Suppressor macrophage treated with lipopolysaccharide for 1 hour (primary cell): ENCODE measurements at places on chromosomes 4 and X.

GRCh38 chr4:117844594-117844993, 189.7 kb upstream of the NDST3 start:
- DNase-seq = no peak

- DNase-seq = no peak
These were observed 42.0 kb downstream of the PSAPL1 start for GRCh38 chr4:7392438-7393421.

DNA sequence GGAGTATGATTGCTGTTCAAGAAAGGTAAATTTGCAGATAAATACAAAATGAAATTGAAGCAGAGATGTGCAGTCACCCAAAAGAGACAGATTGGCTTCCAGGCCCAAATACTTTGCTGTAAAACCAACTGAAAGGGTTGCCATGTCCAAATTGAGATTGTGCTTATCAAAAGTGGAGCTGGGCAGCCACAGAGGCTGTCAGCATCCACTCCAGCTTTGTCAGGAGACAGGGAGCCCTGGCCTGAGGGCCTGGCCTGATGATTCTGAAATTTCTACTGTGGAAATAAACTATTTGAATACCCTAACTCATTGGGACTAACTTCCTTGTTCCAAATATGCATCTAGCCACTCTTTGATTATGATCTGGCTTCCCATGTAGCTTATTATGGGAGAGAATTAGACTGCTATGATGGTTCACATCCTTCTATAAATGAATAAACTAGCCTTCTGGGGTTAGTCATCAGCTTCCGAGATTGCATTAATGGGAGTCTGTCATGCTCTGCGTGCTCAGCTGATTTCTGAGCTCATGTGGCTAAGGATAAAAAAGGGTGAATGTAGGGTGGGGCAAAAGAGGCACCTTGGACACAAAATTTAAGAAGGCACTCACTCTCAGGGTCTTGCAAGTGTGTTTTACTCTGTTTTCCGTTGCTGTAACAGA, 48.2 kb downstream of the SLC34A2 start:
- no peak for DNase-seq

DNA sequence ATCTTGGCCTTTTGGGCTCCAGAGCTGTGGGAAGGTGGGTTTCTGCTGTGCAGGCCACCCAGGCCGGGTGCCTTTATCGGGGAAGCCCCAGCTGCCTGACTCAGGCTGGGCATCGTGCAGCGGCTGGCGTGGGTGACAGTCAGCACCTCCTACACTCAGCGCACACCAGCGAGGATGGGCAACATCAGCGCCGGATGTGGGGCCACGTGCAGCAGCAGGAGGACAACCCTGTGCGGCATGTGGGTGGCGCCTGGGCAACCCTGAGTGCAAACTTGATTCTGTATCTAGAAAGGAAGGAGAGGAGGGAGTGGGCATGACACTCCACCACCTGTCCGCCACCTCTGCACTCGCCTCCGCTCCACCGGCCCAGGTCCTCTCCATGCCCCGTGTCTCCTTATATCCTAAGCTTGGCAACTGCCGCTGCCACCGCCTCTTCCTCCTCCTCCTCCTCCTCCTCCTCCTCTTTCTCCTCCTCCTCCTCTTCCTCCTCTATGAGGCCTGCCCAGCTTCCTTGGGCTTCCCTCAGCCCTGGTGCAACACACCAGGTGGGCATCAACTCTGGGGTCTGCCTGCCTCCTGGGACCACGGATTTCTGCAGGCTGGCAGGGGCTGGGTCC, 107.4 kb upstream of the AFAP1 start:
- no peak for DNase-seq

DNA sequence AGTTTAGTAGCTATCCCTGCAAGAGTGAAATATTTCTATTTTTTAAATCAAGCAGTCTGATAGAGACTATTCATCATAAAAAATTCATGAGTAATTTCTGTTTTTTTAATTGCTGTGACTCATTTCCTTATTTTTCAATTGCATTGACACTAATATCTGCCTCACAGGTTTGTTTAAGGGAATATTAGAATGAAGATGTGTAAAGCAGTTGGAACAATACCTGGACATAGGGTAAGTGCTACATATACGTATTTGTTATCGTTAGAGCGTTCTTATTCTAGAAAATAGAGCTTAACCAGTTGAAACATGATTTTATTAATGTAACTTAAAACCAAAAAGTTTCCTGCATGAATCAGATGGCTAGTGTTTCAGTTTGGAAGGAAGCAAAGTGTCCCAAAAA, 2211.3 kb downstream of the PCDH7 start:
- DNase-seq = no peak

DNA sequence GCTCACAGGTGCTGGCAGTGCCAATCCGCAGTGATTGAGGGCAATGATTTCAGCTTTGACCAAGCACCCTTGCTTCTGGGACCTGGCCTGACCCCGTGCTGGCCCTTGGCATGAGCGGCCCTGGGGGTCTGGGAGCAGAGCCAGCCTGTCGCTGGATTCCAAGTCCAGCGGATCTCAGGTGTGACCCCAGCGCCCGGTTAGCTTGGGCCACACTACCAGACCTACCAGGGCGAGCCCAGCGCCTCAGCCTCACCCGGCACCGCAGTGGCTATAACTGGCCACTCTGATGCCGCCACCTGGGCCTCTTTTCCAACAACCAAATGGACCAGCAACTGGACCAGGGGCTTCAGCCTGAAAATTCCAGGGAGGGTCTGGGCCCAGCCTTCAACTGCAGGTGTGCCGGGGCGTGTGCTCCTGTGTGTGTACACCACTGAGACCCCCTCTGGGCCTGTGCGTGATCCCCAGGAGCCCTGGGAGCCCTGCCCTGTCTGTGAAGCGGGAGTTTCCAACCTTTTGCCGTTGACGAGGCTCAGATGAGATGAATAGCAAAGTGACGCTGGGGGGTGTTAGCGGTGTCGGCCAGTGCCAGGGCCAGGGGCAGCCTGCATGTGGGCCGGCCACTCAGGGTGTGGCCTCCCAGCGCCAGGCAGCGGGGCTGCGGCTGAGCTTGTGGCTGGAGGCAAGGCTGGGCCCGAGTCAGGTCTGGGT, 658 bp downstream of the SH3TC1 start:
- peak; percentile 57 for DNase-seq

DNA sequence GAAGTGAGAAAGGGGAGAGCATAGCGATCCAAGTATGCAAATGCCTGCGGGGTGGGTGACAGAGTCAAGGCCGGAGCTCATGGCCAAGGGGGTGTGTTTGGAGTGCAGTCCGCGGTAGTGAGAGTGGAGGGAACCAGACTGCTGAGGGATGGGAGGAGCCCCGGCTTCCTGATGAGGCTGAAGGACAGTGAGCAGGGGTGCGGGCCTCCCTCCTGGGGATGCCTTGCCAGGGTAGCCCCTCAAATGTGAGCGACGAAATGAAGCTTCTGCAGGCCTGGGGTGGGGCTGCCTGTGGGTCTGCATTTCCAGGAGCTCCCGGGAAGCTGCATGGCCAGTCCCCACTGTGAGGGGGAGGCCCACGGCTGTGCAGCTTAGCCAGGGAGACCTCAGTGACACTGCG, 45.0 kb downstream of the PSAPL1 start:
- DNase-seq = no peak

GRCh38 chr4:6029254-6029653, 11.0 kb upstream of the C4orf50 start:
- no peak for DNase-seq

DNA sequence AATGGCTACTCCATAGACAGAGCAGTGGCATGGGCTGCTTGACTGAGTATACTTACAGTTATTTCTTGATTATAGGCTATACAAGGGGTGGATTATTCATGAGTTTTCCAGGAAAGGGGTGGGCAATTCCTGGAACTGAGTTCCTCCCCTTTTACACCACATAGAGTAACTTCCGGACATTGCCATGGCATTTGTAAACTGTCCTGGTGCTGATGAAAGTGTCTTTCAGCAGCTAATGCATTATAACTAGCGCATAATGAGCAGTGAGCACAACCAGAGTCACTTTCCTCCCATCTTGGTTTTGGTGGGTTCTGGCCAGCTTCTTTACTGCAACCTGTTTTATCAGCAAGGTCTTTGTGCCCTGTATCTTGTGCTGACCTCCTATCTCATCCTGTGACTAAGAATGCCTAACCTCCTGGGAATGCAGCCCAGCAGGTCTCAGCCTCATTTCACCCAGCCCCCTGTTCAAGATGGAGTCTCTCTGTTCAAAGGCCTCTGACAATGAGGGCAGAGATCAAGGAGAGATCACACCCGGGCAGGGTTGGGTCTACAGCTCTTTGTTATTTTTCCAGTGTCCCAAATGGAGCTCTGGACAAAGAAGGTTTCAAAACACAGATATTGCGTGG, 468.4 kb upstream of the PRKX start:
- DNase-seq = no peak

GRCh38 chr4:48902266-48902665, 4.3 kb downstream of the OCIAD2 start:
- no peak for DNase-seq

DNA sequence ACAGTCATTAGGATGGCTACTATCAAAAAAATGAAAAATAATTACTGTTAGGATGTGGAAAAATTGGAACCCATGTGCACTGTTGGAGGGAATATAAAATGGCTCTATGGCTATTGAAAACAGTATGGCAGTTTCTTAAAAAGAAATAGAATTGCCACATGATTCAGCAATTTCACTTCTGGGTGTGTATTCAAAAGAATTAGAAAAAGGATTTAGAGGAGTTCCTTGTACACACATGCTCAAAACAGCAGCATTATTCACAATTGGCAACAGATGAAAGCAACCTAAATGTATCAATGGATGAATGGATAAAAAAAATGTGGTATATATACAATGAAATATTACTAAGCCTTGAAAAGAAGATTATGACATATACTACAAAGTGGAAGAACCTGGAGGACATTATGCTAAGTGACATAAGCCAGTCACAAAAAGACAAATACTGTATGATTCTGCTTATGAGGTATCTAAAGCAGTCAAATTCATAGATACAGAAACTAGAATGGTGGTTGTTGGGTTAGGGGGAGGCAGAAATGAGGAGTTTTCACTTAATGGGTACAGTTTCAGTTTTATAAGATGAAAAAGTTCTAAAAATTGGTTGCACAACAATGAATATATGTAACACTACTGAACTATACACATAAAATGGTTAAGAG, 123.2 kb downstream of the ELOVL6 start:
- no peak for DNase-seq

DNA sequence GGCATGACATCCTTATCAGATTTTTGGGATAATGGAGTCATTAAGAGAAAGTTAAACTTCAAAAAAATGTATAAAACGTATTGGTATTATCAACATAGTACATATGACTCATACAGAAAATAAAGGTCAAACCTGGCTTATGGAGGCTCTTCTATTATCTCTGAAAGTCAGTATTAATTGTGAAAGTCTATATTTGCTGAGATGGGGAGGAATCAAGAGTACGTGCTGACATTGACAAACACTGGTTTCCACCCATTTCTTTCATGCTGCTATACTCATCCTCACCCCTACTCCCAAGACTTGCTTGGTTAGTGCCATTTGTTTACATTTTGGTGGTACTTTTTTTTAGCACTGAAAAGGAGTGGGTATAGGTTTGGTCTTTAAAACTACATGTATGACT, 30.8 kb upstream of the PLA2G12A start:
- DNase-seq = no peak

DNA sequence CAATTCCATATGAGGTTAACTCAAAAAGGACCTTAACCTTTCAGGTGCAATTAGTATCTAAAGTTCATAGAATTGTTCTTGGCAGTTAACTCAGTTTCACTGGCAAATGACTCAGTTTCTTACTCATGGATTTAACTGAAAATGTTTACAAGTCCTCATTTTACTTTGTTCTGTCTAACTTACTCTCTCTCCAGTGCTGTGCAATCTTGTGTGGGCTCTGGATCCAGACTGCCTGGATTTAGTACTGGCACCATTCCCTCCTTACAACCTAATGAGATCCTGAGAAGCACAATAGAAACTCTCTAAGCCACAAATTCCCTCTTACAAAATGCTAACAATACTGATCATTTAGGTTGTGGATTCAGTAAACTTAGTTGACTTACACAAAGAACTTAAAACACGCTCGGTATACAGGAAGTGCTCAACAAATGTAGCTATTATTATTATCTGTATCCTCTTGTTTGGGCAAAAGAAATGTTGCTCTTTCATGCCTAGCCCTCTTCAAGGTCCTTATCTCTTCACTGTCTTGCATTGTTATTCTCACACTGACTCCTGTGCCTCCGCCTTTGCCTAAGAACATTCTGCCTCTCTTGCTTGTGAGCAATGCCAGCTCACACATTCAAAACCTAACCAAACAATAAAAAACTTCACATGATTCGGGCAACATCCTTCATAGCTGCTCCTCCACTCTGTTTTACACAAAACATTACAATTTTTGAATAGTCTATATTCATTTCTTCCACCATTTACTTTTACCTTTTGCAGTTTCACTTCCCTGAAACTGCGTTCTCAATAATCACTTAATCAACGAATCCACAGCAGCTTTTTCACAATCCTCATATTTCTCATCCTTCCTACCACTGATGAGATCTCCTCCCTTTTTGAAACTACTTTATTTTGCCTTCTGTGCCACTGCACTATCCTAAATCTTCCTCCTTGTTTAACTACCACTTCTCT, 91.8 kb downstream of the PDE5A start:
- no peak for DNase-seq

DNA sequence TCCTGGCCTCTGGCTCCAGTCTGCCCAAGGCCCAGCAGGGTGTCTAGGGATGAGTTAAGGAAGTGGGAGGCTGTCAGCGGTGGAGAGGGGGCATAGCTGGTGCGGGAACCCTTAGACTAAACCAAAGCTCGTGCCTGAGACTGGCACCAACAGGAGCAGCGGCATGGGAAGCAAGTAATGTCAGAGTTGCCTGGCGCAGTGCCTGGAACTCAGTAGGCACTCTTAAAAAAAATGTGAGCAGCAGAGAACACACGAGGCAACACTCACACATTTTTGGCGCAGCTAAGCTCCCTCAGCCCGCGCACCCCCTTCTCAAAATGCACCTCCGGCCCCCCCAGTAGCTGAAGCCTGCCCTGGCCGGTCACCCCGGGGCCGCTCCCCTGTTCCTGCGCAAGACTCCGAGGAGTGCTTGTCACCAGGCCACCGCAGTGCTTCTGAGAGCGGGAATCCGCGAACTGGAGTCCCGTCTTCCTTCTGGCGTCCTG, 583 bp downstream of the GABRE start:
- DNase-seq = no peak

DNA sequence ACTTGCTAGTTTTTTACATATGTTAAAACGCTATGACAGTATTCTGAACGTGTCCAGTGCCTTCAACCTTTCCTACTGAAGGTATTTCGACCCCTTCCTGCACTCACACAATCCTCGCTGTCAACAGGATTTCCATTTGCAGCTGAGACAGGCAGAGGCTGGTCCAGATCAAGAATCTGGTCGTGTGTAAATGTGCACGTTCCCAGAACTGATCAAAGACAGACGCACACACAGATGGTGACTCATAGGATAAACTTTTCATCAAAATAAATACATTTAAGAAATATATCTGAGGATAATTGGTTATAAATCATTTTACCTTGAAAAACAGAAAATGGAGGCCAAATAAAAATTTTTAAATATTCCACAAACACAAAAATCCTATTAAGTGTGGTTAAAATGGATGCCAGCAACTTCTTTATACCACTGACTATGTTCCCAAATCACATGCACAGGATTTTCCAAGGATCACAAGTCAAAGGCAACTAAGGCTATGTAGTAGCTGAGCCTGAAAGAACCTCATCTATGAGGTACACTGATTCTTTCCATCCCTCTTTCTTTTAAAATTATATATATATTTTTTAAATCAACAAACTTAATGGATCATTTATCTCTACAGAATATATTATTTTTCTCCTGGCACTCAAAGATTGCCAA, 85.9 kb downstream of the RNF150 start:
- no peak for DNase-seq

- no peak for DNase-seq
These were observed 257.4 kb upstream of the AGA start for GRCh38 chr4:177699365-177700213.
